ENCODE measurements at places on chromosomes 16 and 17. TPM values are rescaled to one million over a fixed set of nuclear protein-coding genes. Genes with fewer than 3 reads are reported as not detected.

TBC1D3I gene
- polyA plus RNA-seq = not detected

HEATR3 gene
- polyA plus RNA-seq = 15.0 TPM

NF1 gene
- polyA plus RNA-seq = 52.8 TPM

RHOT2 gene
- polyA plus RNA-seq = 35.4 TPM

CLEC3A gene
- polyA plus RNA-seq = not detected

PPP4C gene
- polyA plus RNA-seq = 161 TPM

All from fibroblast of lung (primary cell).